ENCODE measurements at places on chromosomes 4 and X.

DNA sequence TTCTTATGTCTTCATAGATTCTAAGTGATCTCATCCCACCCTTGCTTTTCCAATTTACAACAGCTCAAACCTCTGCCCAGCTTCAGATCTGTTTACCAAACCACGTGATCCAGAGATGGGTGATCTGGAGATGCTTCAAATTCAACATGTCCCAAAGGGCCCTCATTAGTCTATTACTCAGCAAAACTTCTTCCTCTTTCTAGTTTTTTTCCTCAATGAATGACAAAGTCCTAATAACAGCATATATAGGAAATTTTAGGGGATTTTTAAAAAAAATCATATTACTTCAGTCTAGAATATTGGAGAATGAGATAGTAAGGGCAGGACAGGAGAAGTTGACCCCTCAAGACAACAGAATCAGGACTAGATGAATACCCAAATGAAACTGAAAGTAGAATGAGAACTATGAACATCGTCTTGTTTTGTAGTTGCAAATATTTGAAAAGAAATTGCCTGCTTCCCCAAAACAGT lies 127.1 kb downstream of the CFAP299 start:
- DNase-seq, result no peak

- DNase-seq, result no peak
These were observed 369.5 kb upstream of the FAM241A start for GRCh38 chr4:111775556-111776297.

- DNase-seq, result no peak
These were observed 12.4 kb downstream of the SMIM14 start for GRCh38 chr4:39626261-39626660.

DNA sequence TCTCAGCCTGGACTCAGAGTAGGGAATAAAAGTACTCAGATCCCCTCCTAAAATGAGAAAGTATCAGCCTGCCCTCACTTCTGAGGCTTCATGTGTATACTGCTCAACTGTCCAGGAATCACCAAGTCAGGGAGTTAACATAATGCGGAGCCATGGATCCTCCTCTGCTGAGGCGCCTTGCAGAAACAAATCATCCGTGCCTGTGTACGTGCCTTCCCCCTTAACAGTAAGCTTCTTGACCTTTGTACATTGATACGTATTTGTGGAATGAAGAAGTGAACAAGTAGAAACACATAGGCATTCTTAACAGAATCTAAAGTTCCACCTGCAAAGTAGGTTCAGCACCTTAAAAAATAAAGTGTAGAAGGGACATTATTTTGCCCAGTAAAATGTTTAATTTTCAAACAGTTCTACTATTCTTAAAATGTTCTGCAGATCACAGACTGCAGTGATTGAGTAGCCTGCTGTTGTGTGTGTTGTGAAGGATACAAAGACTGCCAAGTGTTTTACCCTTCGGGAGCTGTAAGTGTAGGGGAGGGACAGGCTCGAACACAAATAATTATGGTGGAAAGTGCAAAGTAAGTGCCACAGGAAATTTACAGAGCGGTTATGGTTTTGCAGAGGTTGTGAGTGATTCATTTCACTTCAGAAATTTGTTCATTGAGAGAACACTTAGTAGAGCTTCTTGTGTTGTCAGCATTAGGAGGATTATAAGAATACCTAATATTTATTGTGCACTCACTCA lies 61.9 kb downstream of the ARHGAP10 start:
- DNase-seq, result no peak

- no peak for DNase-seq
These were observed 59.1 kb downstream of the IGFBP7 start for GRCh38 chr4:57051095-57051494.

DNA sequence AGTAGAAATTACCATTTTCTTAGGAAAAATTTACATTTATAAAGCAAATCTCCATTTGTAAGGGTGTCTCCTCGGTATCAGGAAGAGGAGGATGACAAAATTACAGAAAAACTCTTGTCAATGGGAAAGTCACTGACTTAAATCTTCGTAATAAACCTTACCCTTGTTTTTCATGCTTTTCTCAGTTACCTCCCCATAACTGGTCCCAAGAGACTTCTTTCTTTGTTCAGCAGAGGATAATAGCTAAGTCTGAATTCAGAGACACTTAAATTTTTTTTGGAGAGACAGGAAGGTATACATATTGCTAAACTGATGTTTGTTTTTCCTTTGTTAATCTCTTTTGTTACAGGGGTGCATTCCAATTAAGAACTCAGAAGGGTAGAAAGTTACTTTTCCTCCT lies 125.5 kb upstream of the JADE1 start:
- no peak for DNase-seq

DNA sequence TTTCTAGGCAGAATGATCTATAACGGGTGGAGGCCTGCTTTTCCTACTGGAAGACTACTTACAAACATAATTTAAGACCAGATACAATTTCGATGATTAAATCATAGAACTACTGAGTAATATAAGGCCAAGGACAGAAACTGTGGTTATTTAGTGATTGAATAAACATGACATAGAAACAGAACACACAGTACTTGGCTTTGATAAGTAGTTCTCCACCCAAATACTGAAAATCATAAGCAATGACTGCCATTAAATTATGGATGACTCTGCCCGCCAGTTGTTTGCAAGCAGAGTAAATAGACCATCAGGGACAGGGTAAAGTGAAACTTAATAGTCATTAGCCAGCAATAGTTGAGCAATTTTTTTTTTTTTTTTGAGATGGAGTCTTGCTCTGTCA lies 17.2 kb upstream of the SMIM14 start:
- no peak for DNase-seq

DNA sequence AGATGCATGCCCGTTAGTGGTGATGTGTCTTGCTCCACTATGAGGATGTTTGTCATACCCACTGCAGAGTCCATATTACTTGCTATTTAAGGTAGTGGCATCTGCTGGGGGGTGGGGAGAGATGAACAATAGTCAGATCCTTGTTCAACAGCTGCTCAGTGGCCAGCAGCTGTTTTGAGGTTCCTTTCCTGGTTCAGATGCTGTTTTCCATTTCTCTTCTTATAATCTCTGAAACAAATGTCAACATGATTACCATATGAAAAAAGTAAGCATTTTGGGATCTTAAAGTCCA lies 1567.9 kb upstream of the TENM3 start:
- DNase-seq, result no peak

DNA sequence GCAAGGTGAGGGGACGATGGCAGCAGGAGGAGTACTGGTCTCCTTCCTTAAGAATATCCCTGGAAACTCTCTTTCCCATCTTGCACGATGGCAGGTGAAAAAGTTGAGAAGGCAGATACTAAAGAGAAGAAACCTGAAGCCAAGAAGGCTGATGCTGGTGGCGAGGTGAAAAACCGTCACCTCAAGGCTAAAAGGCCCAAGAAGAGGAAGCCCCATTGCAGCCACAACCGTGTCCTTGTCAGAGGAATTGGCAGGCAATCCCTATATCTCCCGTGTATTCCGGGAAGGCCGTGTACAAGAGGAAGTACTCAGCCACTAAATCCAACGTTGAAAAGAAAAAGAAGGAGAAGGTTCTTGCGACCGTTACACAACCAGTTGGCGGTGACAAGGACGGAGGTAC lies 40.0 kb downstream of the CRLF2 start:
- no peak for DNase-seq

DNA sequence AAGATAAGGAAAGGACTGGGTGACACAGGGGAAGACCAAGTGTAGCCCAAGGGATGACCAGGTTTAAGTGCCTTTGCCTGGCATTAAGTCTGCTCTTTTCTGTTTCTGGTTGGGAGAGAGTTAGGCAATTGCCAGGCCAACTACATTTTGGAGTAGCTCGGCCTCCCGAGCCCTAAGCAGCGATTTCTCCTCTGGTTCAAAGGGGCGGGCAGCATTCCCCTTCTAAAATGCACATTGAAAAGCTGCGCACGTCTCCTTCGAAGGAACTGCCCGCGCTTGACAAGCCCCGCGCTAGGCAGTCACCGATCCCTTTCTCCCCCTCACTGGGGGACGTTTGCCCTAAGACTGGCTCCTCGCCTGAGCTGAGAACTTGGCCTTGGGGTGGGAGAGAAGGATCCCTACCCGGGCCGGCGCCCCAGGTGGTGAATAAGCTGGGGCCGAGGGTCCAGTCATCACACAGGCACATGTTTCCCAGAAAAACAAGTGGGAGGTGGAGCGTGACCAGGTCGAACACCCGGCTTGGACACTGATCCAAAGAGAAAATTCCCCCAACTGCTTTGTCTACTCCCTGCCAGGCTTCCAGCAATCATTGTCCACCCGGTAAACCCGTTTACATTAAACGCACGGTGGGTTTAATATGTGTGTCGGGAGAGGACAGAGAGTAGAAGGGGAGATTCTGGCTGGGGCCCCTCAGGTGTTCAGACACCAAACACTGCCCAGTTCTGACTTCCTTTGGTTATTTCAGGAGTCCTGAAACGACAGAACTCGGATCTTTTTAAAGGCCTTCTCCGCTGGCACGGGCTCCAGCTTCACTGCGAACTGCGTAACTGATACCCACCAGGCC lies 4.0 kb downstream of the ARX start:
- DNase-seq, result no peak

Data from activated CD8-positive, alpha-beta memory T cell treated with anti-CD3 and anti-CD28 coated beads for 1 hour (primary cell).